Activated T-helper 9 cell treated with anti-CD3 and anti-CD28 coated beads, Interleukin-2, amount 50 U/mL, for 16 hours (primary cell): ENCODE measurements at places on chromosomes 4 and X.

DNA sequence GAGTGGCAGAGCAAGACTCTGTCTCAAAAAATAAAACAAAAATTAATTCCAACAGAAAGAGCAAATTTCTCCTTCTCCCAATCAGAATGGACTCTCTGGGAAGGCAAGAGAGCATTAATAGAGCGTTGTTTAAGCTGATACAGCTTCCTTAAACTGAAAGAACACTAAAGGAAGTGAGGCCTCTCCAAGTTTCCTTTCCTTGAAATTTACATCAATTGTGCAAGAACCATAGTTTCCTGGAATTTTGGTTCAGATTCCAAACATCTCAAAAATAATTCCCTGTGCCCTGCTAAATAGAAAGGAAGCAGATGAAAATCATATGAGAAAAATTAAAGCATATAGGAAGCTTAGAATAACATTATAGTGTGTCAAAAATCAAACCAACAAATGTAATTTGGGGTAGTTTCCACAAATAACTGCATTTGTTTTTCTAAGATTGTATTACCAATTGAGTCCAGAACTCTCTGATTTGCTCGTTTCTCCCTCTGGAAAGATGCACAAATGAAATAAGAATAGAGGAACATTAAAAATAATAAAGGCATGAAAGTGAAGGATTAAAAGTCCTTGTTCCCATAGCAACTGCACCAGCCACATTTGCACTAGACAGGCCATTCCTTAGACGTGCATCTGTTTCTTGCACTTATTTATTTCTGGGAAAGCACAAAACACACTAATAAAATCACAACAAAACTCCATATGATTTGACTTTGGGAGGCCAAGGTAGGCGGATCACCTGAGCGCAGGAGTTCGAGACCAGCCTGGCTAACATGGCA, 3.7 kb upstream of the FAM241A start:
- DNase-seq: no peak

- no peak for DNase-seq
Measured at GRCh38 chr4:69876071-69876470, 16.1 kb upstream of the SULT1E1 start.

DNA sequence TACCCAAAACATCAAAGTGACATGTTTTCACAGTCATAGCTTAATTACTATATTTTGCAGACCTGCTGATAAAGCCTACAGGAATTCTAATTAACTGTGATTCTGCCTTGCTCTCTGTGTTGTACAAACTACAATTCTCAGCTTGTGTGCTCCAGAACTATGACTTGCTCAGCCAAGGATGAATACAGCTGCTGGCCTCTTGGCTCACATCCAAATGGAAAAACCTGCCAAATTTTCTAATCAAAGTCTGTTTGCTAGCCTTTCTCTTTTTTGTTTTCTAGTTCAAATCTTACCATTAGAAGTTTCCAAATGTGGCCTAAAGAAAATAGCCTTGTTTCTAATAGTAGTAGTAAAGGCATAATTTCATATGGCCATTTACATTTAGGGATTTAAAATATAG, 1176.8 kb downstream of the FAM133A start:
- DNase-seq: no peak

GRCh38 chr4:186061921-186062320, 7.0 kb upstream of the TLR3 start:
- DNase-seq: no peak

GRCh38 chr4:187798385-187798784, 197.2 kb upstream of the ZFP42 start:
- DNase-seq: no peak

DNA sequence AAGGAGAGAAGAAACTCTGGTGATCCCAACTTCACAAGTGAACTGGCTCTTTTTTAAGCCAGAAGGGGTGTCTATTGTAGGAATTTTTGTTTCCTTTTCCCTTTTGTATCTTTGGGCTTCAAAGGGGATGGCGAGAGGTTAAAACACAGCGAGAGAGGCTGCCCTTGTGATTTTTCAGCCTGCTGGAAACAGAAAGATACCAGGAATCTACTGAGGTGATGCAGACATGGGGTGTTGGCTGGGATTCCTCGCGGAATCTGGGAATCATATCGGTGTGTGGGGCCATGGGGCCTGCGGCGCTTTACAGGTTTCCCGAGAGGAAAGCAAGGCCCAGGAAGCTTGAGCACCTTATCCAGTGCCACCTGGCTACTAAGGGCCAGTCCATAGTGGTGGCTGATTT, 99.4 kb upstream of the STX18 start:
- no peak for DNase-seq

DNA sequence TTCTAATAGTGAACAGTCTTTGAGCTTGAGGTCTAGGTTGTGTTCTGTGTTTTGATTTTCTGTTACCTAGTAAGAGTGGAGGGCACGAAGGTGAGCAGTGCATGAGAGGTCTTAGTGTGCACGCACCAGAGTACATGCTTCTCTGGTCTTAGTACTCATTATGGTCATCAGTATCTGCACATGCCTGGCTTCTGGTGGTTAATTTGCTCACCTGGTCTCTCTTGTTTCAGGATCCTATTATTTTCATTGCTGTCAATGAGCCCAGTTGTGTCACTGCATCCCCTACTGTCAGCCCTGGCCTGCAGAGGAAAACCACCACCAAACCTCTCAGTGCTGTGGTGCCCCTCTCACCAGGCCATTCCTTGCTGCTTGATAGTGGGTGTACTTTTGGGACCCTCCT, 54.8 kb downstream of the NSUN7 start:
- DNase-seq: no peak

DNA sequence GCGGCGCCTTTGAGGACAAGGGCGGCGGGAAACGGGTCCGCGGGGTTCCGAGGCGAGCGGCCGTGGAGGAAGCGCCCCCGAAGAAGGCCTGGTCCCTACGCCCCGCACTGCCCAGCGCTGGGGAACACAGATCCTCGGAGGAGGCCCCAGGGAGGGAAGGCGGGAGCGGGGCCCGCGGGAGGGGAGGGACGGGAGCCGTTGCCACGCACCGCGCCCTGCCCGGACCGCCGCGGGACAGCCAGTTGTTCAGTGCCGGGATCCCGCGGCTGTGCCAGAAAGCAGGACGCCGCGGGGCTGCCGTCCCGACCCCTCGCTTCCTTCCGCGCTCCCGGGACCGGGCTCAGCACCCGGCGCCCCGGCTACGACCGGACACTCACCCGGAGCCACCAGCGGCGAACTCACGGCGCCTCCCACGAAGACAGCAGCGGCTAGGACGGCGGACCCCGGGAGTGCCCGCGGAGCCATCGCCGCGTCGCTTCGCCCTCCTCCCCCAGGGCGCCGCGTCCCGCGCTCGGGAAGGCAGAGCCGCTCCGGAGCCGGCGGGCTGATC, 278 bp downstream of the RELL1 start:
- DNase-seq: peak; percentile 23

DNA sequence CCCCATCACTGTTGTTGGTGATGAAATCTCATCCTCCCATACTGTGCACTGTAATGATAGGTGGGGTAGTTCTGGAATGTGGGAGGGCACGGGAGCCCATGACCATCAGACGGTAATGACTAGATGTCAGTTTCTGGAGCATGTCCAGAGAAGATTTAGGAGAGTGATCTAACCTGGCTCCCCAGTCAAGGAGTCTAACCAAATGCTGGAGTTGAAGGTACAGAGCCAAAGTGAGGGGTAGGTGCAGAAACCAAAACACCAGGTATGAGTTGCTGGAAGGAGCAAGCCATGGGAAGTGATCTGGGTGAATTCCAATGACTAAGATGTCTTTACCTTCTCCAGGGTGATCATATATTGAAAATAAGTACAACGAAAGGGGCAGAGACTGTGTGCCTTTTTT, 296.9 kb downstream of the INPP4B start:
- DNase-seq: no peak

DNA sequence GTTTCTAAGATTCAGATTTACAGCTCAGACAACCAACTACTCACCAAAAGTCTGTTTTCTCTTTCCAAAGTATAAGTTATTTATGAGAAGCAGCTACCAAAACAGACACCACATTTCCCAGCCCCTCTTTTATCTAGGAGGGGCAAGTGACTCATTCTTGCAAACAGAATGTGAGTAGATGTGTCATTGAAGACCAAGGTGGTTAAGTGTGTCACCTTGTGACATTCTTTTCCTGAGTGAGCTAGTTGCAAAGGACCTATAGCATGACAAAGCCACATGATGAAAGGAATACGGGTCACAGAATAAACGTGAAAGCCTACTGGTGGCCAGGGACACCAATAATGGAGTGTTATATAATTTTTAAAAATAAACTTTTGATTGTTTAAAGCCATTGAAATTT, 50.0 kb downstream of the SLC7A11 start:
- DNase-seq: no peak

- DNase-seq: no peak
Measured at GRCh38 chr4:26372076-26372475, 51.3 kb downstream of the RBPJ start.

GRCh38 chrX:119130911-119131310, 3.3 kb upstream of the KIAA1210 start:
- DNase-seq: no peak

DNA sequence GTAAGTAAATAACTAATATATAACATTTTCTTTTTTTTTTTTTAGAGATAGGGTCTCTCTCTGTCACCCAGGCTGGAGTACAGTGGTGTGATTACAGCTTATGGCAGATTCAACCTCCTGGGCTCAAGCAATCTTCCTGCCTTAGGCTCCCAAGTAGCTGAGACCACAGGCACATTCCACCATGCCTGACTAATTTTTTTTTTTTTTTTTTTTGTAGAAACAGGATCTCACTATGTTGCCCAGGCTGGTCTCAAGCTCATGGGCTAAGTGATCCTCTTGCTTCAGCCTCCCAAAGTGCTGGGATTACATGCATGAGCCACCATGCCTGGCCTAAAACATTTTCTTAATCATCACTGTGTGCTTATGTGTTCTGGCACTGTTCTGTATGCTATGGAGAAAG, 32.8 kb downstream of the MGARP start:
- DNase-seq: no peak

- no peak for DNase-seq
Measured at GRCh38 chr4:7653510-7654369, 219.0 kb upstream of the PSAPL1 start.

GRCh38 chr4:122508083-122508482, 51.6 kb upstream of the IL2 start:
- no peak for DNase-seq
